ENCODE measurements at places on chromosomes 5 and 9. TPM values are rescaled to one million over a fixed set of nuclear protein-coding genes. Genes with fewer than 3 reads are reported as not detected.

Gene SLC1A3
- polyA plus RNA-seq, result 20.7 TPM

Gene LCN1
- polyA plus RNA-seq, result not detected

Gene FBP1
- 23.8 TPM for polyA plus RNA-seq

Gene BRD9
- 60.6 TPM for polyA plus RNA-seq

Gene LOX
- polyA plus RNA-seq, result 24.9 TPM

Gene CEL
- 1.5 TPM for polyA plus RNA-seq

Gene IFNA13
- polyA plus RNA-seq, result not detected

Data from left lung (tissue), 14 donors.